CD4-positive, alpha-beta T cell treated with Interleukin-15 for 4 hours (primary cell): ENCODE measurements at places on chromosomes 7 and 10.

DNA sequence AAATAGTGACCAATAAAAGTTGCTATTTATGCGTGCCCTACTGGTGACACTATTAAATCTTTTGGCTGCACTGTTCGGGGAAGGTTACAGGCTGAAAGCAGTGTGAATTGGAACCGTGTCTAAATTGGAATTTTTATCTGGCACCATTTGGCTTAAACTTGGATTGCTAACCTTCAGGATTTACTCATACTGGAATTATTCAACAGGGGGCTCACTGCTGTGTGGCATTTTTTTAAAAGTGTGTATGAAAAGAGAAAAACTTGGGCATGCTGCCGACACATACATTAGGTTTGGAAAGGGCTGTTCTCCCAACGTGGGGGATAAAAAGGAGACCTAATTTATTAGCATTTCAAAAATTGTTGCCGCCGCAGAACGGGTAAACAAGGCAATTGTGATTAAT, 537.9 kb upstream of the MGMT start:
- no peak for DNase-seq

DNA sequence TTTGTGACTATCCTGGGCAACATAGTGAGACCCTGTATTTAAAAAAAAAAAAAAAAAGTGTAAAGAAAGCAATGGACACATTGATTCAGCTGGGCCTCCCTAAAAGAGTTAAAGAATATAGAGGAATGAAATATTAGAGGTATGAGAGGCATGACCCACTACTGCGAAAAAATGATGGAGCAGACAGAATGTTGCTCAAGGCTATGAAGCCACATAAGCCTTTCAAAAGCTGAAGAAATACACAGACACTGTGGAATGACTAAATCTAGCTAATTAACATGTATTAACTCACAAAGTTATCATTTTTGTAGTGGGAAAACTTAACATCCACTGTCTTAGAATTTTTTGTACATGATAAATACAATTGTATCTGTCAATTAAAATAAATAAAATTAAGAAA, 107.3 kb downstream of the HGF start:
- DNase-seq: no peak

GRCh38 chr10:70312972-70313371, 29.2 kb upstream of the NPFFR1 start:
- no peak for DNase-seq

DNA sequence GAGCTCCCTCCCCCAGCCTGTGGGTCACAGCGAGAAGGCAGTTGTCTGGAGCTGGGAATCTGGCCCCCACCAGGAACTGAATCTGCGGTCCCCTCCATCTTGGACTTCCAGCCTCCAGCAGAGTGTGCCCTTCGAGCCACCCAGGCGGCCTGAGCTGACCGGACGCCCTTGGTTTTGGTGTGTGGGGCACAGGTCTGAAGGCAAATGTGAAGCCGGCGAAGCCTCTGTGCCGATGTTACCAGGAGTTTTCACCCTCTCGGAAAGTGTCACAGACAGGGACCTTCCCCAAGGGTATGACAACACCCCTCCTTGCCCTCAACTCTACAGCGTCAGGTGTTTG, 109.1 kb downstream of the DNAJB6 start:
- no peak for DNase-seq

- DNase-seq: no peak
These were observed 71.6 kb downstream of the ZRANB1 start for GRCh38 chr10:125013529-125013872.

- no peak for DNase-seq
These were observed 12.9 kb downstream of the TECTB start for GRCh38 chr10:112295853-112296830.

DNA sequence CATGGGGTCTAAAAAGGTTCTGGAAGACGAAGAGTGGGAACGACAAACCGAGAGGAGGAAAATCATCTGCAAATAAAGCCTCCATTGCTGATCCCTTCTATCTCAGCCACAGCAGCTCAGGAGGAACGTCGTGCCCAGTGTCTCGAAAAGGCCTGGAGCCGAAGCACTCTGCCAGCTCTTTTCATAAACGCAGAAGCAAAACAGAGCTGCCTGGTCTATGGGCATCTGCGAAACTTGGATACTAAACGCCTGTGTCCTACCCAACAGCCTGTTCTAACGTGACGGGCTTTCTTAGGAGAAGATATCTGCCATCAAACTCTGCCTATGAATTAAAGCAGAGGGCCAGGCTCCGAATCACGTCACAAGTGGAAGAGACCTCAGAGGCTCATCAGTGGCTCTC, 68.7 kb downstream of the GNA12 start:
- DNase-seq: no peak

DNA sequence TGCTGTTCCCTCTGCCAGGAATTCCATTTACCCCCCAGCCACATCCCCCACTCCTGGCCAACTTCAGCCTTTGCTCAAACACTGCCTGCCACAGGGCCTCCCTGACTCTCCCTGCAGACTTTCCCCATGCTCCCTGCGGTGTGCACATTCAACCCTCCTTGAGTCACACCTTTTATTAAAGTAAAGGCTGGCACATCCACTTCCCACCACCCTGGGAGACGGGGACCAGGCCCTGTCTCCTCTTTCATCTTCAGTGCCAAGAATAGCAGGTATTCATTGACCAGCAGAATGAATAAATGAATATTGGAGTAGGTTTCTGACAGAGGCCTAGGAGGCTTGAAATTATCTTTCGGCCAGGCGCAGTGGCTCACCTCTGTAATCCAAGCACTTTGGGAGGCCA, 91.4 kb downstream of the GRK5 start:
- DNase-seq: no peak

GRCh38 chr10:117342641-117343040, 32.6 kb downstream of the PDZD8 start:
- DNase-seq: no peak

GRCh38 chr7:73726083-73726466, 6.6 kb upstream of the STX1A start:
- DNase-seq: no peak

DNA sequence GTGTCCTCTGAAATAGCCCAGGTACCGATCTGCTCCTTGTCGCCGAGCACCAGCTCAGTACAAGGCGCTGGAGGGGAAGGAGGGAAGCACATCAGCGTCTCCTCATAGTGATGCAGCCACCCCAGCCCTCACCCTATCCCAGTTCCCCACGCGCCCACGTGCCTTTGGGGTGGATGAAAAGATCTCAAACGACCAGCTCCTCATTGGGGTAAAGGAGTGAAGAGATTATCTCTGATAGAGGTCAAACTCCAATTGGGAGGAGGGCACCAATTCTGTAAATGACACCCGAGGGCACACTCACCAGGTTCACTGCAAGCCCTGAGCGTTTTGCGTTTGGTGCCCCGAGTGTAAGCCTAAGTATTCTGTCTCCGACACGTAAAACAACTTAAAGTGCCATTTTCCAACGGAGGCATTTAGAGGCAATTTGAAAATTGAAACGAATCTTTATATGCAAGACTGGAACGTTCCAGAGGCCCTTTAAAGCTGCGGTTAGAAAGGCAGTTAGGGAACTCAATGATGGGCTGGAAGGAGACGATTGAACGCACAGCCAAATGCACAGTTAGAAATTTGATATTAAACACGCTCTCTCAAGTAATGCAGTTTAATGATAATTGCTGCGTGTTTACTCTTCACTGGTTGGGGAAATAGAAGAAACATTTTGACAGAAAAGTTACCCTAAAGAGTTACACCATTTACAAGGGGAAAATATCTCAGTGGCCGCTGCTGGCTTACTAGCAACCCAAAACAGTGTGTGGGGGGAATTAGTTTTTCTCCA, 8.9 kb upstream of the EMX2 start:
- no peak for DNase-seq

GRCh38 chr10:103595933-103596726, 102.6 kb downstream of the NEURL1 start:
- DNase-seq: no peak

DNA sequence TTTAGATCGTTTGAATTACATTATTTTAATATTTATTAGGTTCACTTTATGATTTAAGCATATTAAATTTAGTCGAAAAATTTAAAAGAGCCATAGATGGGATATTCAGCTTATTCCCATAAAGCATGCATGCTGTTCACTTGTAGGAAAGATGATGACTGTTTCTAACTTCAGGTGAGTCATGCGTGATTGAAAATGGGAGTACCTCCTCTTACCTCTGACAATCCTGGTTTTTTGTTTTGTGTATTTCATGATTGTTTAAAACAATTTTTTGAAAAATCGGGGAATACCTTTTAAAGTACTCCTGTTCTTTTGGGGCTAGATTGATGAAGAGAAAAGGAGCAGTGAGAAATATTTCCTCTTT, 1.4 kb downstream of the TNKS2 start:
- DNase-seq: no peak

DNA sequence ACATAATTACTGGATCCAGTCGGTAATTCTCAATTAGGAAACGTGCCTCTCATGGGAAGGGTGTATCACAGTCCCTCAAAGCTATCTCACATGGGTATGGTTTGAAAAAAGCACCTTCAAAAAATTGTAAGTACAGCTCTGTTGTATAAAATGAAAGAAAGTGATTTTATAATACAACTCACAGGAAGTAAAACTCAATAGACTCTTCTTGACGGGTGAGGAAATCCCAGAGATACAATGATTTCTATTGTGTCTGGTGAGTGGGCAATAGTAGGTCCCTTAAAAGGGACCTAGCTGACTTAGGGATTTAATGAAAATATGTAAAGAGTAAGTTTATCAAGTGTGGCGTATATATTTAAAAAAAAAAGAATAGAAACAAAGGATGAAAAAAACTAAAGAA, 27.0 kb downstream of the TASOR2 start:
- DNase-seq: no peak
